ENCODE measurements at places on chromosomes 7 and 10.

DNA sequence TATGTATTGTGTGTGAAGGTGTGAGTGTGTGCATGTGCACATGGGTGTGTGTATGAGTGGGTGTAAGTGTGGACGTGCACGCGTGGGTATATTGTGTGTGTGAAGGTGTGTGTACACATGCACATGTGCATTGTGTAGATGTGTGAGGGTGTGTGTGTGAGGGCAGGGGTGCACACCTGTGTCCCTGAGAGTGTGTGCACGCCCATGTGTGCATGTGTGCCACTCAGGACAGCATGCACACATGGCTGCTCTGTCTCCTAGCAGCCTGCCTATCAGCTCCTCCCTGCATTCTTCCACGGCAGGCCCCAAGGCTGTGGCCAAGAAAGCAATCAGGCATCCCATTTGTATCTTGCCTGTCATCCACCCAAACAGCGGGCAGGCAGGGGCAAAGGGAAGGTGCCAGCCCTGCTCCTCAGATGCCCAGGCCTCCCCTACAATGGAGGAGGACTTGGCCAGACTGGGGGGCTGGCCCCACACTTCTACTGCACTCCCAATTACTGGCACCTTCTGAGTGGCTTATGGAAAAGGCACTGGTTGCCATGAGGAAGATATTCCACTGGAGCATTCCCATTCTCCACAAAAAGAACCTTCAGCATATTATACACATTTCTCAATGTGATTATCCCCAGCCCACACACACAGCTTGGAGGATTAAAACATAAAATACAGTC is 380.4 kb upstream of the ZMIZ1 start:
- DNase-seq = no peak

DNA sequence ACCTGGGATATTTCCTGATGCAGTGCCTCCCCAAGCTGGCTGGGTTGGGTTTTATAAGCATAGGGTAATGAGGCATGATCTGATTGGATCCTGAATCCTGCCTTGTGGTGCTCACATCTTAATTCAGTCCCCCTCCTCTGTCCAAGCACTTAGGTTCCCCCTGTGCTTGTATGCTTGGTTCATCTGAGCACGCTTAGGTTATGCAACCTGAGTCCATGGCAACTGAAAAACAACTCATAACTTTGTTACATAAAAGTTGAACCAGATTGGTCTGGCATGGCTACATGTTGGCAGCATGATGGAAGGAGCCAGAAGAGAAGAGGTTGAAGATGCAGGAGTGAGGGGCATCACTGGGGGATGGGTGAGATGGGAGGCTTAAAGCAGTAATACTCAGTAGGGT is 57.3 kb upstream of the OSBPL3 start:
- no peak for DNase-seq

DNA sequence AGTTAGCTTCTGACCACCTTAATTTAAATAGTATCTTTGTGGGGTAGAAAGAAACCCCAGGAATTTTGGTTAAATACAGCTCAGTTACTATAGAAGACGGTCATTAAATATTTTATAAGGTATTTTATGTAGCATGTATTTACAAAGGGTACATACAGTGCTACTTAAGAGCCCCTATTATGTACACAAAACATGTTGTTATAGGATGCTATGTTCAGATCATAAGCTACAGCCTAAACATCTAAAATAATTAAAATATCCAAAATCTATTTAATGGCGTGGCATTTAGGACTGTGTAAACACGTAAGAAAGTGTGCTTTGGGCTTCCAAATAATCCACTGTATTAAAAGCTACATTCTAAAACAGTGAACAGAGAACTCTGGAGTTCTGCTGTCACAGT is 39.4 kb upstream of the DLX5 start:
- DNase-seq = no peak

DNA sequence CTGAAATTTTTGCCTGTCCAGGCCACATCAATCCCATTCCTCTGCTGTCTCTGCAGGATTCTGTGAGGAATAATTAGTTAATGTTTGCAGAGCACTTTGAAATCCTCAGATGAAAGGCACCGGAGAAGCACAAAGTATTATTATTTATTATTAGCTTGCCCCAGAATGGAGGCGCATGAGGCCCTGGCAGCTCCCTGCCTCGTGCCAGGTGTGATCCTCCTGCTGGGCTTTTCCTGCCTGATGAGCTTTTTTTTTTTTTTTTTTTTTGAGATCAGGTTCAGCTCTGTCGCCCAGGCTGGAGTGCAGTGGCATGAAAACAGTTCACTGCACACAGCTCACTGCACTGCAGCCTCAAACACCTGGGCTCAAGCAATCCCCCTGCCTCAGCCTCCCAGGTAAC is 65.2 kb downstream of the TCF7L2 start:
- DNase-seq = no peak

DNA sequence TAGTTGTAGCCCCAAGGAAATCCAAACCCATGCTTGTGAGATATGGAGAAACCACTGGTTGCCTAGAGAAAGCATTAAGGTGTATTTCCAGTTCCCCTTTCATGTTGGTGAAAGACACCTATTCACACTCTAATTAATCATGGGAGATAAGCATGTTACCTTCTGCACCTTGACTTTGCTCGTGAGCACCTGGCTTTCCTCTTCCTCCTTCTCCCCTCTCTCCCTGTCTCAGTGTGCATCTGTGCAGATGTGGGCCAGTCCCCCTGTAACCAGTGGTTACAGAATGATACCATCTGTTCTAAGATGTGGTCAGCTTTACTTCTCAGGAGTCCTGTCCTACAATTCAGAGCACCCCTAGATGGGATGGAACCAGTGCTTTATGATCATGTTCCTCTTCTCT is 160.6 kb downstream of the LCOR start:
- no peak for DNase-seq

DNA sequence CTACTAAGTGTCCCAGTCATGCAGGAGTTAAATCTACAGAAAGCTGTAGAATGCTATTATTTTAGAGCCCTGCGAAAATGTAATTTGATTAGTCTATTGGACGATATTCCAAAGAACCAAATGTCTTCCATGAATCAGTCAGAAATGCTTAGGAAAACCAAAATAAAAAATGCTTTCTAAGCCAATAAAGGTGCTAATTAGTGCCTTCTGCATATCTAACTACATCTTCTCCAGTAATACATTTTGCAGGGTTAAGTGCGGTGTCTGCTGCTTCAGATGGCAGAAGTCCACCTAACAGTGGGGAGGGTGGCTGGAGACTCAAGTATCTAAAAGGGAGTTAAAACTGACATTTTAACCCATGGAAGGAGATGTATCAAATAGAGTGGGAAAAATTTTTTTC is 50.1 kb downstream of the ITPRID1 start:
- DNase-seq = no peak

- DNase-seq = no peak
These were observed 36.7 kb downstream of the BTBD16 start for GRCh38 chr10:122307669-122308416.

DNA sequence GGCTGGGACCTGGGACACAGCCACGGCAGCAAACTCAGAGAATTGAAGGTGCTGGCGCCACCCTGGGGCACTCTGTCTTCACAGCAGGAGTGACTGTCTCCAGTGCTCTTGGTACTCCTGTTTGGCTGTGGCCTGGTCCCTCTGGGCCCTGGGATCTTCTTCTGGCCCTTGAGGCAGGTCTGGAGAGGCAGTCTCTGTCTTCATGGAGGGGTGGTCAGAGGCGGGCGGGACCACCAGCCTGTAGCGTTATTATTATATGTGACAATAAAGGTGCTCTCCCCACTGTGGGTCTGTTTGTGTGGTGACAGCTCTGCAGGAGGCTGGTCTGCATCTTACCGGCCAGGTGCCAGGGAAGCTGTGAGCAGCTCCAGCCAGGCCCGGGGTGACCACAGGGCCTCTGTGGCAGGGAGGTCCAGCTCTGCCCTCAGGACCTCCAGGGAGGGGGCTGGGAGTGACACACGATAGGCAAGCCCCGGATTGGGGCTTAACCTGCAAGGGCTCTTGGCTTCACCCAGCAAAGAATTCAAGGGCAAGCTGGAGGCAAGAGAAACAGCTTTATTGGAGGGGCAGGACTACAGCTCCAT is 70.3 kb downstream of the MYL10 start:
- no peak for DNase-seq

GRCh38 chr10:43090188-43090587 is 13.3 kb downstream of the RET start:
- DNase-seq = no peak

GRCh38 chr7:12481722-12482121 is 78.1 kb upstream of the VWDE start:
- no peak for DNase-seq

Measured in activated CD4-positive, alpha-beta T cell treated with anti-CD3 and anti-CD28 coated beads, Interleukin-2, amount 50 U/mL, for 4 hours (primary cell).